ENCODE measurements at places on chromosomes 6 and 20. TPM values are rescaled to one million over a fixed set of nuclear protein-coding genes. Genes with fewer than 3 reads are reported as not detected.
A peak's percentile ranks its signal among the peaks of the same experiment; 100 is the strongest.

- DNase-seq: no peak
Measured at GRCh38 chr6:152720974-152721373, 23.3 kb downstream of the MYCT1 start.

The SIGLEC1 gene
- total RNA-seq: not detected

GRCh38 chr6:6005051-6006005, 1.4 kb downstream of the NRN1 start:
- no peak for DNase-seq

The OOEP gene
- under 0.01 TPM for total RNA-seq

GRCh38 chr6:8110725-8111124, 8.4 kb upstream of the EEF1E1 start:
- DNase-seq: no peak

- peak; percentile 37 for DNase-seq
Measured at GRCh38 chr6:145199961-145200360, 535.4 kb downstream of the EPM2A start.

The MYLK4 gene
- 0.64 TPM for total RNA-seq

The POM121L2 gene
- not detected for total RNA-seq

The CDH4 gene
- 1.3 TPM for total RNA-seq

DNA sequence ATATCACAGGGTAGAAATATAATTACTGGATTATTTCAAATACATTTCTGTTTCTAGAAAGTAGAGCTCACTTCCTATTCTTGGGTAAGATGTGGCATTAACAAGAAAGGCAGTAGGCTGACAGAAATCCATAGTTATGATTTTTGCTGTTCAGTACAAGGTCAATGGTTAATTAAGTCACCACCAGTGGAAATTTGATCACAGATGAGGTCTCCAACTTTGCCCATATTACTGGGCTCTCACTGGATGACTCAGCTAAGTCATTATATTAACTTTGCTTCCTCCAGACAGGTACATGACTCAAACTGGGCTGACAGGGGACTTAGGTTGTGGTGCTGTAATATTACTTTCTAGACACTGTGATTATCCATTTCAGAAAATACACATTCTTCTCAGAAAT, 212.4 kb downstream of the GRIK2 start:
- no peak for DNase-seq

DNA sequence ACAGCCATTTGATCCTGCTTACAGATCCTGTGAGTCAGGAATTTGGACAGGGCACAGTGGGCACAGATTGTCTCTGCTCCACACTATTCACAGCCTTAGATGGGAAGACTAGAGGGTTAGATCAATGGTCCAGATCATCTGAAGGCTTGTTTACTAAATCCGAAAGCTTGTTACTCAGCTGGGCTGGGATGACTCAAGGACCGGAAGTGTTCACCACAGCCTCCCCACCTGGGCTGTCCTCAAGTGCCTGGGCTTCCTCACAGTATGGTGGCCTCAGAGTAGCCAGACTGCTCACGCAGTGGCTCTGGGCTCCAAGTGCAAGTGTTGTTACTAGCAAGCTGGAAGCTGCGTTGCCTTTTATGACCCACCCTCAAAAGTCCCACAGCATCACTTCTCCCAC, 75.4 kb upstream of the INSM1 start:
- no peak for DNase-seq

The CDK5RAP1 gene
- total RNA-seq: 22.5 TPM

- peak; percentile 28 for DNase-seq
Measured at GRCh38 chr6:145137425-145137824, 597.9 kb downstream of the EPM2A start.

- peak; percentile 88 for DNase-seq
Measured at GRCh38 chr20:8394308-8394945, 262.4 kb downstream of the PLCB1 start.
